ENCODE measurements at places on chromosomes 7 and 10.
A peak's percentile ranks its signal among the peaks of the same experiment; 100 is the strongest.

DNA sequence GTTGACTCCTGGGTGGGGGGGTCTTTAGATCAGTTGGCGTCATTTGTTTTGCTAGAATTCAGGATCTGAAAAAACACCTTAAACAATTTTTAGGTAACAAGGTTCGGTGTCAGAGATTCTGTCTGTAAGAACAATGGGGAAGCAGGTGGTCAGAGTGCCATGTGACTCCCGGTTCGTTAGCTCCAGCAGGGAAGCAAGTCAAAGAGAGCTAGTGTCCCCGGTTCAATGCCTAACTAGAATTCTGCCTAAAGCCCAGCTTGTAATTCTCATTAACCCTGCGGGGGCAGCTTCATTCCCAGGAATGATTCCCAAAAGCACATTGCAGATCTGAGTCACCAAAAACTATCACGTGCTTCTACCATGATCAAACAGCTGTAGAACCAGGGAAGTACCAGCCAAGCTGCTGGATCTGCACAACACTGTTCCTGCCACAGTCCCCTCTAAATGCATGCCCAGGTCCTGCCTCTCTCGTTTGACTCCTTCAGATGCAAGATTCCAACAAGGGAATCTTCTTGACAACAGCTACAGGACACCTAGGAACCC is 664.3 kb upstream of the CELF2 start:
- no peak for DNase-seq

GRCh38 chr7:76338298-76339084 is 20.3 kb downstream of the YWHAG start:
- no peak for DNase-seq

DNA sequence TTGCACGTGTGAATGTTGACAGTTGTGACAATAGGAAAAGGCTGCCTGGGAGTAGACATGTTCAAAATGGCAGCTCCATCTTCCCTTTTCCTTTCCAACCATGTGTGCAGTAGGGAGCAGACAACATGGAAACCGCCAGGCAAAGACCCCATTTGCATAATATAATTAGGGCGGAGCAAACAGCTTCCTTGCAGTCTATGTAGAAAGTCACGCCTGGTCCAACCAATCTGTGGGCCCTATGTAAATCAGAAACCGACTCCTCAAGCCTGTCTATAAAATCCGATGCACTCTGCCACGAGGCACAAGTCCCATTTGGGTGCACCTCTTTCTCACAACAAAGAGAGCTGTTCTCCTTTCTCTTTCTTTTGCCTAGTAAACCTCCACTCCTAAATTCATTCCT is 19.6 kb downstream of the NEBL start:
- DNase-seq: no peak

DNA sequence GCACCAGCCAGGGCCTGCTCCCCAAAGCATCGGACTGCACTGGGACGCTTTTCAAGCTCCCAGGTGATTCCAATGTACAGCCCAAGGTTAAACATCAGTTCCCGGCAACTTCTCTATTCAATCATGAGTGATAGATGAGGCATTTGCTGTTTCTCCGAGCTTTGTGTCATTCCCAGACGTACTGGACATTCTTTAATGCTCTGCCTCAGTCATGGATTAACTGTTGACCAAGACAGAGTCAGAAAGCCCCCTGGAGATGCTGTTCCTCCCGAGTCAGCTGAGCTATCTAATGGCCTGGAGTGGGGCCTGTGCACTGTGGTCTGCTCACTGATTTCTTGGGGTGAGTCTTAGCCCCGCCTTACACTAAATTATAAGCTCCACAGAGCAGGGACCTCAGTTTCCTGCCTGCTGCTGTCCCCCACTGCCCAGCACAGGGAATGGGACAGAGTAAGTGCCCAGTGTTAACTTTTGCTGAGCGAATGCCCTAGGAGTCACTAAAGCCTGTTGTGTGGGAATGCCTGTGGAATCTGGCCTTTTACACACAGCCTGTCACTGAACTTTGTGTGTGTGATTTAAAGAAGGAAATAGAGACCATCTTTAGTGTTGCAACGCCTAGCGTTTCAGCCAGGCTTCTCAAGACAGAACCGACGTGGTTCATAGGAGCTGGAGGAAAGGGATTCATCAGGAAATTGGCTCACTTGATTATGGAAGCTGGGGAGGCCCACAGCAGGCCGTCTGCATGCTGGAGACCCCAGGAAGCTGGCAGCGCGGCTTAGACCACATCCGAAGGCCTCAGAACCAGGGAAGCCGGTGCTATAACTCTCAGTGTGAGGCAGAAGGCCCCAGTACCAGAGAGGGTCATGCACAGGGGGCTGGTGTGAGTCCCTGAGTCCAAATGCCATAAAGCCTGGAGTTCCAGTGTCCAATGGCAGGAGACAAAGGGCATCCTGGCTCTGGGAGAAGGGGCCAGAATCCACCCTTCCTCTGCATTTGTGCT is 29.3 kb upstream of the RNF32 start:
- DNase-seq: no peak

GRCh38 chr10:22481687-22482539 is 136.6 kb downstream of the SPAG6 start:
- no peak for DNase-seq

GRCh38 chr10:76436981-76437380 is 1005.6 kb downstream of the LRMDA start:
- no peak for DNase-seq

GRCh38 chr7:111076205-111076604 is 14.7 kb upstream of the LRRN3 start:
- DNase-seq: peak; percentile 28

GRCh38 chr10:125057158-125058001 is 103.0 kb downstream of the CTBP2 start:
- no peak for DNase-seq

DNA sequence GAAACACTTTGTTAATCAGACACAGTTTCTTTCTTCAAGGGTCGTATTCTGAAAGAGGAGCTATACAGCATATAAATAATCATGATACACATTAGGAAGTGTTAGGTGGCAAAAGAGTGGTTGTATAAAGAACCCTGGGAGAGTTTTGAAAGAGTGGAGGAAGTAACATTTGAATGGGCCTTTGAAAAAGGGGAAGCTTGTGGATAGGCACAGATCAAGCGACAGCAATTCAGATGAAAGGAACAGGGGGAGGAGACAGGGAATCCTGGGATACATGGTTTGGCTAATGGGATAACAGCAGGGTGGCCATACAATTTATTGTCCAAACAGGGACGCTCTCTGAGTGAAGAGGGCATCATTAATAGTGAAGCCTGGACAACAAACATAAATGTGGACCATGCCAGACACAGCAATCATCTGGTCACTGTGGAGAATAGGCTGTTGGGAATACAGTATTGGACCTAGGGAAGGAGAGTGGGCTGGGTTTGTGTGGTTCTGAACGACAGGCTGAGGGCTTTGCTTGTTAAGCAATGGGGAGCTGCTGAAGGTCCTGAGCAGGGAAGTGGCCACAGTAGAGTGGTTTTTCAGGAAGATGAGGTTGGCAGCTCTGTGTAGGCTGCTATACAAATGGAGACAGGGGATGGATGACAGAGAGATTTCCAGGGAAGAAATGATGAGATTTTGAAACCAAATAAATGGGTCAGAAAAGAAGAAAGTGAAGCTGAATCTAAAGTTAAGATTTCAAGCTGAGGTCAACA is 75.9 kb downstream of the ICA1 start:
- no peak for DNase-seq

DNA sequence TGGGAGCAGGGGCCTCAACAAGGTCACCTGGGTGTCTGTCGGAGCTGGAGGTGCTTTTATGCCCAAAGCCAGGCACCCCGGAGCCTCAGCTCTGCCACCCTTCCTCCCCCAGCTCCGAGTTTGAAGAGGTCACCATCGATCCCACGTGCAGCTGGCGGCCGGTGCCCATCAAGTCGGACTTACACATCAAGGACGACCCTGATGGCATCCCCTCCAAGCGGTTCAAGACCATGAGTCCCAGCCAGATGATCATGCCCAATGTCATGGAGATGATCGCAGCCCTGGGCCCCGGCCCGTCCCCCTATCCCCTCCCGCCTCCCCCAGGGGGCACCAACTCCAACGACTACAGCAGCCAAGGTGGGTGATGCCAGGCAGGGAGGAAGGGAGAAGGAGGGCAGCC is 41.3 kb upstream of the PPIF start:
- no peak for DNase-seq

GRCh38 chr10:113232928-113233511 is 283.0 kb downstream of the TCF7L2 start:
- DNase-seq: no peak

GRCh38 chr7:7344583-7344982 is 162.2 kb downstream of the C1GALT1 start:
- DNase-seq: no peak

DNA sequence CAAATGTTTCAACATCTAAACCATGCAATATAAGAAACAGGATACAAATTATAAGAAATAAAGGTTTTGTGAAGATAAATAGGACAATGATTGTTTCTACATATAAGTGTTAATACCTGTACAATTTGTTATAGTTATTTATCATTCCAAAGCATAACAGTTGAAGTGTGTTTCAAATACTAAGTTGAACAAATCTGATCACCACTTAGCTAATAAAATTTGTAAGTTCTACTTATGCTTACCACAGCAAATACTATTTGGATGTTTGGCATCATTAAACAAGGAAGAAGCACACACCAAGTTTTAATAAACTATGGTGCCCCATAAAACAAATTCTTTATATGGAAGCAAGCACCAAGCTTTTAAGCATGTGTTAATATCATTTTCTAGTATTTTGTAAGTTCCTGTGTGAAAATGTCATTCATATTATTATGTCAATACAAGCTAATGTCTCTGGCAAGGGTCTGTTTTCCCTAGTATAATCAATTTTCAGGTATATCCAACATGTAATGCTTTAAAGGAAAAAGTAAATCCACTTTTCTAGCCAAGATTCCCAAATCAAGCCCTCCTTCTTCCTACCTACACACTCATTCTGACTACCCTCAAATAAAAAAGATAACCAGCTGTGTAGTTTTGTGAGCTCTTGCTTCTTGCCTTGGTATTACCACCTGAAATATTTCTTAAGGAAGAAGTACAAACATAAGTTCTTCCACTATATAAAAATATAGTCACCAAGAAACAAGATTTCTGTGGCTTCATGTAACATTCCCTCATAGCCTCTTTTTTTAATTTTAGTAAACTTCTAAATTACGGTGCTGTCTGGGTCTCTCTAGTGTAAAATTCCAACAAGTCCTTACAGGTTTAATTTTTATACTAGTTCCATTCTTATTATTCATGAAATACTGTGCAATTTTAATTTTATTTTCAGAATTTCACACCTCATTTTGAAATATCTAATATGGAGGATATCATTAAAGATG is 9.2 kb downstream of the SKAP2 start:
- no peak for DNase-seq
